CD4-positive, alpha-beta T cell treated with Interleukin-21 for 1 hour (primary cell): ENCODE measurements at places on chromosomes 11 and 22.
A peak's percentile ranks its signal among the peaks of the same experiment; 100 is the strongest.

- no peak for DNase-seq
These were observed 11.2 kb upstream of the LINC01488 start for GRCh38 chr11:69470301-69470700.

DNA sequence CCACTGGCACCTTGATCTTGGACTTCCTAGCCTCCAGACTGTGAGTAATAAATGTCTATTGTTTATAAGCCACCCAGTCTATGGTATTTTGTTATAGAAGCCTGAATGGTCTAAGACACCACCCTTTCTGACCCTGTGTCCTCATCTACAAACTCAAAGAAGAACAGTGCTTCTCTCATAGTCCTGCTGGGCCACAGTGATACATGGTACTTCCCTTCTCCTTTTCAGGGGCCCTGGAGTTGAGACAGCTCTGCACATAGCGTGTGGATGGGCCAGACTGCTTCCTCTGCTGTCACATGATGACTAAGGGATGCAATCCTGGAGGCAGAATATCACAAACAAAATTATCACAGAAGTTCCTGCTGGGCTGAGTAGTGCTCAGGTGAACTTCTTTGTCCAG lies 5.0 kb downstream of the KCNJ11 start:
- DNase-seq = no peak

DNA sequence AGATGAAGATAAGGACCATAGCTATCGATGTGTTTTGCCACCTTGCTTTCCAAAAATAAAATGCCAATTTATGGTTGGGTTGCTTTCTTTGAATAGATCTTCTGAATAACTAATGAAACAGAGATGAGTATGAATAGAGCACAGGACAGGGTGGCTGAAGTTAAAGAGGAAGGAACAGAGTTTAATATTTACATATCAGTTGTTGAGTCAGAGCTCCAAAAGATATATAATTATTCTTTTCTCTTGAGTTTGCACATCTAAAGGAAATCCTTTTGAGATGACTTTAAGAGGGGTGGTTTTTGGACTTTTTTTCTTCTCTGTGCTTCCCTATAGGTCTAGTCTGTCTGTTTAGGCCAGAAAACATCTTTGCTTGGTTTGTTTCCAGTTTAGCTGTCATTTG lies 115.2 kb downstream of the DDX10 start:
- no peak for DNase-seq

DNA sequence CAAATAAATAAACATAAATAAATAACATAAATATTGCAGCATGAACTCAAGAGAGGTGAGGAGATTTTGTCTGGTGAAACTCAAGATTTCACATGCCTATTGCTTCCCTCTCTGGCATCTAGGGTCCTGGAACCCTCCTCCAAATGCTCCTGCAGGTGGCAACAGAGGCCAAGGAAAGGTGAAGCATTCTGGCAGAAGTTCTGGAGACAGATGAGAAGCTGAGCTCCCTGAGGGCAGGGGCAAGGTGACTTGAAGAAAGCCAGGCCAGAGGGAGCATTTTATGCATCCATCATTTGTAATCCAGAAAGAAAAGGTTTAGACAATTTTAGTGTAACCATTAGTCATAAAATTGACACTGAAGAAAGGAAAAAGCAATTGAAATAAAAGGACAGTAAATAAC lies 64.9 kb downstream of the ENDOD1 start:
- DNase-seq = peak; percentile 80

- DNase-seq = no peak
These were observed 40.5 kb upstream of the CABP7 start for GRCh38 chr22:29679316-29679715.

GRCh38 chr11:78432058-78432515 lies 14.5 kb upstream of the GAB2 start:
- no peak for DNase-seq

GRCh38 chr11:130448416-130449309 lies at the start of gene ADAMTS15:
Gene ADAMTS15 (plus strand): TSS chr11:130448645. CDS start chr11:130448974, 329 bp downstream.
- no peak for DNase-seq

- no peak for DNase-seq
These were observed 125.0 kb downstream of the UVRAG start for GRCh38 chr11:75939992-75940391.

- DNase-seq = no peak
These were observed 53.3 kb upstream of the SYN3 start for GRCh38 chr22:33111491-33111890.

DNA sequence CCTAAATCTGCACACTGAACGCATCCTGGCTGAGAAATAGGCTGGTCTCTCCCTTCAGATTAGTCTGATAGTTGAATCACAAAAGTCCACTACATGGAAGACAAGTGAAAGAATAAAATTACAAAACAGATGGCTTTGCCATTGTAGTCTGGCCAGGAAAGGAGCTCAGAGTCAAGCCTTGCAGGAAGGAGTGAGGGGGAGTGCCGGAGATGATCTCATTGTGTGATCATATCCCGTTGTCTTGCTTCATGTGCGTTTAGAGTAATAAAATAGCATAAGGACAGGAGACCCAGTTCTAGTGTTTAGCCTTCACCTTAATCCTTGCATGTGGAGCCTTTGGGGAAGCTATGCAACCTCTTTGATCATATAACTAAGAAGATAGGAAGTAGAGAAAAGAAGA lies 666.7 kb upstream of the RAG2 start:
- DNase-seq = no peak

GRCh38 chr22:31288496-31289240 lies 3.6 kb downstream of the PIK3IP1 start:
- DNase-seq = no peak

GRCh38 chr11:6240781-6241180 lies 1.9 kb downstream of the CNGA4 start:
- DNase-seq = no peak

DNA sequence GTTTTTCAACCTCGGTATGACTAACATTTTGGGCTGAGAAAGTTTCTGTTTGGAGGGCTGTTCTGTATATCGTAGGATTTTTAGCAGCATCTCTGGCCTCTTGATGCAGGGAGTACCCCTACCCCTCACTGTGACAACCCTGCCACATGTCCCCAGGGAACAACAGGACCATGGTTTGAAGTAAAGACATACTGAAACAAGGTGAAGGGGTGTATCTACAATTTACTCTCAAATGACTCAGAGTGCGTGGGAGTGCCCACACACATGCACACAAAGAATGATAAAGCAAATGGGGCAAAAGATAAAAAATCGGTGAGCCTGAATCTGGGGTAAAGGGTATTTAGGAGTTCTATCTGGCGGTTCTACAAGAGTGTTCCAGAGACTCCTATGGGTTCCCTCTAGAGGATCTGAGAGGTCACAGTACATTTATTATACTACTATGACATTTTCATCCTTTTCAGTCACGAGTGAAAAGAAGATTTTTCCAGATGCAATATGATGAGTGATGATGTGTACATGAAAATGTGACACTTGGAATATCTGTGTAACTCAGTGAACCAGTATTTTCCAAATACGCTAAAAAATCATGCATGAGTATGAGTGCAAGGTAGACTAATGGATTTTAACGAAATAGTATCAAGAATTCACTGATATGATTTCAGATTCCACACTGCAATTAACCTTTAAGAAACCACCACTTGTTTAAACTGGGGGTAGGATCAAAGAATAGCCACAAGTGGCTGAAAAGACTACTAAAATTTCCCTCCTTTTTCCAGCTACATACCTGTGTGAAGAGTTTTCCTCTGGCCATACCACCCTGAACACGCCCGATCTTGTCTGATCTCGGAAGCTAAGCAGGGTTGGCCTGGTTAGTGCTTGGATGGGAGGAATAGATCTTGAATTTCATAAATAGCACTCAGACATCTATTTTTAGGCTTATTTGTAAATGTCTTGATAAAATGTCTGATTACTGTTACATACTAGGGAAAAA lies 56.3 kb upstream of the YPEL1 start:
- DNase-seq = no peak
